GM23248 (cell line): ENCODE measurements at places on chromosomes 6 and 20. TPM values are rescaled to one million over a fixed set of nuclear protein-coding genes. Genes with fewer than 3 reads are reported as not detected.

NOX3 gene
- total RNA-seq, result not detected in 2 replicates

DNA sequence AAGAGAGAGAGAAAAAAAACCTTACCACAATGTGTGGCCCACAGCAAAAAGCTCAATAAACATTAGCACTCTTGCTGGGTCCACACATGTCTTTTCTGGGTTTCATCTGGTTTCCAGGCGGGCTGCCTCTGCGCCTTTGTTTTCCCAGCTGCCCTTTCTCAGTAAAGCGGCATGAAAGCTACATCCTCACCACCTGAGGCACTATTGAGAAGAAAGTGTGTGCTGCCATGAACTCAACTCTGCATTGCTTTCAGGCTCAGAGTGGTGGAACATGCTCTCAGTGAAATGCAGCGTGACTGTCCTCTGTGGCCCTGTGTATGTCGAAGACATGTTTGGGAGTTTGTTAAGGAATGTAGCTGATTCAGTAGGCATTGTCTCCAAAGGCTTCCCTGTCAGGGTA lies 102.3 kb downstream of the LYRM2 start:
- no peak for DNase-seq
- no peaks in the 10 kb centered on the region for H3K27me3 ChIP-seq
- no peak overlapping the region for H3K4me3 ChIP-seq
- H3K36me3 ChIP-seq, result no peaks in the 10 kb centered on the region

DNA sequence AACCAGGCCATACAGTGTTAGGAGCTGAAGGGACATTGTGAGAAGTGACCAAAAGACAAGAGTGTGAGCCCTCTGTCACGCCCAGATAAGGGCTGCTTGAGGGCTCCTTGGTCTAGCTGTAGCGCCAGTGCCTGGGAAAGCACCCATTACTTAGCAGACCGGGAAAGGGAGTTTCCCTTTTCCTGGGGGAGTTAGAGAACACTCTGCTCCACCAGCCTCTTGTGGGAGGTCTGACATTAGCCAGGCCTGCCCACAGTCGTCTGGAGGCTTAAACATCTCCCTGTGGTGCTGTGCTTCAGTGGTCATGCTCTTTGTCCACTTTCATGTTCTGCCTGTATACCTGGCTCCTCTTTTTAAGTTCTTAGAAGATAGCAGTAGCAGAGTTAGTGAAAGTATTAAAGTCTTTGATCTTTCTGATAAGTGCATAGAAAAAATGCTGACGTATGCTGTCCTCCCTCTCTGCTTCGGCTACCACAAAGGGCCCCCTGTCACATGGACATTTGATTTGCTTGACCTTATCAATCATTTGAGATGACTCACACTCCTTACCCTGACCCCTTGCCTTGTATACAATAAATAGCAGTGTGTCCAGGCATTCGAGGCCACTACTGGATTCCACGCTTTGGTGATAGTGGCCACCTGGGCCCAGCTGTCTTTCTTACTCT lies 201.5 kb upstream of the ECI2 start:
- no peaks in the 10 kb centered on the region for H3K27me3 ChIP-seq
- H3K27ac ChIP-seq, result no peak overlapping the region
- no peak for DNase-seq

DNA sequence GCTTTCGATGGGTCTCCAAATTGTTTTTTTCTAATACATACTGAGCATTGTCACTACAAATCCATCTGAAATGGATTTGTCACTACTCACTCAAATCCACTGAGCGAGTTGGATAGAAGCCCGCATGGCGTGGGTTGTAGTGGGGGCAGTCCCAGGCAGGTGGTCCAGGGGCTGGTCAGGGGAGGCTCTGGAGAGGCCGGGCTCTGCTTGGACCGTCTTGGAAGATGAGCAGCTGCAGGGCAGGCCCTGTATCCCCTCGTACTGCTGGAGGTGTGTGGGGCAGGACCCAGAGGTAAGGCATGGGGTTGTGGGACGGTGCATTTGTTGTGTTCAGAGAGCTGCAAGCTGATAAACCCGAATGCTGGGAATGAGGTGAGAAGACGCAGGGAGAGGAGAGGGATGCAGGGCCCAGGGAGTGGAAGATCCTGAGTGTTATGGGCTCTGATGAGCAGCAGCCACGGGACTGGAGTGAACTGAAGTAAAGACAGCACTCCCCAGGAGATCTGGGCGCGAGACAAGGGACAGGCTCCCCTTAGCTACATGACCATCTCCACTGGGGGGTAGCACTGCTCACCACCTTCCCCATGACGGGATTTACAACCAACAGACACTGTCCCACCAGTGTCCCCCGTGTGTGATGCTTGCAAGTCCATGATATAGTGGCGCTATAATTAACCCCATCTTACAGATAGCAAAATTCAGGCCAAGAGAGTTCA lies 45.9 kb downstream of the PSMG4 start:
- H3K4me3 ChIP-seq, result no peak overlapping the region
- H3K27me3 ChIP-seq, result no peaks in the 10 kb centered on the region
- DNase-seq, result no peak
- H3K27ac ChIP-seq, result no peak overlapping the region

GRCh38 chr6:170068496-170068895 lies 222.4 kb downstream of the DLL1 start:
- no peaks in the 10 kb centered on the region for H3K4me1 ChIP-seq
- H3K27ac ChIP-seq, result no peak overlapping the region
- DNase-seq, result no peak
- no peaks in the 10 kb centered on the region for H3K27me3 ChIP-seq

DNA sequence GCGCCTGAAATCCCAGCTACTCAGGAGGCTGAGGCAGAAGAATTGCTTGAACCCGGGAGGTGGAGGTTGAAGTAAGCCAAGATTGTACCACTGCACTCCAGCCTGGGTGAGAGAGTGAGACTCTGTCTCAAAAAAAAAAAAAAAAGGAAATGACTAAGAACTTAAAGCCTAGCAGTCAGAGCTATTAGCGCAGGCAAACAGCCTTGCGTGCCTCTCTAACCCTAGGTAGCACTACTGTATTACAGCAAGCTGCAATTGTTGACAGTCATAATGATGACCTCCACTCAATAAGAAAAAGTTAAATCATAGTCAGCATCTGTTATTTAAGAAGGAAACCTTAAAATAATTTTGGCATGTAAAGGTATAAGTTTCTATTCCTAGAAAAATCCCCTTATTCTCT lies 14.4 kb downstream of the GSS start:
- peak; percentile 32 for DNase-seq
- H3K4me1 ChIP-seq, result no peaks in the 10 kb centered on the region
- H3K27me3 ChIP-seq, result no peaks in the 10 kb centered on the region
- H3K4me3 ChIP-seq, result no peak overlapping the region
- no peak overlapping the region for H3K27ac ChIP-seq
- H3K36me3 ChIP-seq, result peaks cover 24% of the 10 kb centered on the region; the same call in 1 of the 2 replicates
